ENCODE measurements at places on chromosomes 3 and 15.

DNA sequence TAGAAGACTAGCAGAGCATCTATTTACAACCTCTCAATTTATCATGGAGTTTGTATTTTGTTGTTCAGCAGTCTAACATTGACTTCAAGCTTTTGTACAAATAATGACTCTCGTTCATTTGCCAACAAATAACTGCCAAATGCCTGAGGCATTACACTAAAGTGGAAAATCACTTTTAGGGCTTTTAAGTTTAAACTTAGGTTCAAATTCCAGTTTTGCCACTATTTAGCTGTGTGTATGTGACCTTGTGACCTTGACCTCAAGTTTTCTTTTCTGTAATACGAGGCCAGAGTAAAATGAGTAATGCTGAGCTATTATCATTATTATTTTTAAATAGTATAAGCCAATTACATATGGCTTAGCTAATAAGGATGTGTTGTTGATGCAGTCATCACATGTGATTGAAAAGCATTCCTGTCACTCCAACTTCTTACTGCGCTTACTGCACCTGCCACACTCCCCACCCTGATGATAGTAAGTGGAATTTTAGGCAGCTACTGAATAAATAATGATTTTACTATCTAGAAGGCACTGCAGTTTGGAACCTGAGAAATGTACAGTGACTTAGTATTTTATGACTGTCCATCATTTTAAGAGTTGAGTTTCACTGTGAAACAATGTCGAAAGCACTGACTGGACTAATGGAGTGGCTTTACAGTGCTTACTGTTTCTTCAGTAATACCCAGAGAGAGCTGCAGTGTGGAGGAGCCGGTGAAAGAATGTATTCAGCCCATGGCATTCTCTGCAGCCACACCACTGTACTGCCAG, 16.3 kb downstream of the ARL8B start:
- DNase-seq = no peak

DNA sequence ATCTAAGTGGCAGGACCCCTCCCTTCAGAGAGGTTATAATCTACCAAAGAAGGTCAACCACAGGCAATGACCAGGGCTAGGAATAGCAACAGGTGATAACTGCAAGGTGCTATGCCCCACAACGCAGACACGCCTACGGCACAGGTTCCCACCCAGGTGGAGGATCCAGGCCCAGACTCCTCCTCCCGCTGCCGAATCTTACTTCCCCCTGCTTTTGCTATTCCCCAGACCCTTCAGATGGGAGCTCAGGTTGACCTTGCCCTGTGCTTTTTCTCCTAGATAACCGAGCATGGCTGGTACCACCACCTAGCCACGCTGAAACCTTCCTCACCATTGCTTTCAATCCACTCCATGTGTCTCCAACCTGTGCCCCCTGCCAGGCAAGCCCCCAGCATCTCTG, 142.2 kb upstream of the IGF1R start:
- DNase-seq = no peak

GRCh38 chr15:46222826-46223225, 588.0 kb downstream of the SQOR start:
- DNase-seq = no peak

GRCh38 chr3:64945171-64945729, 257.4 kb upstream of the ADAMTS9 start:
- no peak for DNase-seq

GRCh38 chr3:146470425-146470990, 1.1 kb upstream of the PLSCR2 start:
- no peak for DNase-seq

GRCh38 chr15:29842290-29842689, 20.0 kb upstream of the TJP1 start:
- no peak for DNase-seq

DNA sequence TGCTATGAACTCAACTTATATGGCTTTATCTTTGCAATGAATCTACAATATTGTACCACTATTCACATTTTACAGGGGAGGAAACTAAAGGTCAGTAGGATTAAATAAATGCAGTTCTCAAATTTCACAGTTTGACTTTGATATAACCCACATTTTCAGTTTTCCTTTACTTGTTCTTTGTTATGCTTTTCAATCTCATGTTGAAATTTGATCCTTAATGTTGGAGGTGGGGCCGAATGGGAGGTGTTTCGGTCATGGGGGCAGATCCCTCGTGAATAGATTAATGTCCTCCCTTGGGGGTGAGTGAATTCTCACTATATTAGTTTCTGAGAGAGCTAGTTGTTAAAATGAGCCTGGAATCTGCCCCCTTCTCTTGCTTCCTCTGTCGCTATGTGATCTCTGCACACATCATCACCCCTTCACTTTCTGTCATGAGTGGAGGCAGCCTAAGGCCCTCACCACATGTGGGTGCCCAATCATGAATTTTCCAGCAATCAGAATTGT, 44.7 kb downstream of the CD200 start:
- no peak for DNase-seq

DNA sequence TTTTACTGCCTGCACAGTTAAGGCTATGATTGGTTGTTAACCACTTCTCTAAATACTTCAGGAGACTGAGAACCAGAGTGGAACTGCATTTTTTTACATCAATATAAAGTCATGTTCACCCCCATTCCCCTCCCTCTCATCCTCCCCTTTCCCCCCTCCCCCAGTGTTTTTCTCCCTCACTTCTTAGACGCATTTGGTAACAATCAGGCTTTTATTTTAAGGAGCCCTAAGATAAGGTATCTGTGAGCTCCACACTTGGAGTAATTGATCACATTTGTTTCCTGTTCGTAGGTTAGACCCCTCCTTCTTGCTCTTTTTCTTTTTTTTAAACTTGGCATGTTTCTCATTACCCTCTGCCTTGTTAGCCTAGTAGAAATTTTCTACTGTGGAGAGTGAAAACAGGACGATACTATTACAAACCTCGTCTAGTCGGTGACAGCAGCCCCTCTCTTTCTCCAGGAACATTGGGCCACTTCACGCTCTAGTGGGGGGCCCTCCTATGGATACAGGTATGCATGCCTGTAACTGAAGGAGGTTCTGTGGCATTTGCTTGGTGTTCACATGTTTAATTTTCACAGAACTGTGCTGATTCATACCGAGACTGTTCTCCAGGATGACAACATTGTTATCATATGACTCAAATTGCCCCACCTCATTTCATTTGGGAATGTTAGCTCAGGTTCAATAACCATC, 314.4 kb downstream of the MECOM start:
- no peak for DNase-seq

- no peak for DNase-seq
Measured at GRCh38 chr3:159616234-159616825, 372.3 kb upstream of the IL12A start.

- no peak for DNase-seq
Measured at GRCh38 chr3:127383656-127384179, 95.9 kb upstream of the PRR20G start.

- DNase-seq = no peak
Measured at GRCh38 chr15:41730543-41730942, 43.7 kb upstream of the MAPKBP1 start.

- no peak for DNase-seq
Measured at GRCh38 chr15:69032031-69032430, 17.5 kb downstream of the NOX5 start.

DNA sequence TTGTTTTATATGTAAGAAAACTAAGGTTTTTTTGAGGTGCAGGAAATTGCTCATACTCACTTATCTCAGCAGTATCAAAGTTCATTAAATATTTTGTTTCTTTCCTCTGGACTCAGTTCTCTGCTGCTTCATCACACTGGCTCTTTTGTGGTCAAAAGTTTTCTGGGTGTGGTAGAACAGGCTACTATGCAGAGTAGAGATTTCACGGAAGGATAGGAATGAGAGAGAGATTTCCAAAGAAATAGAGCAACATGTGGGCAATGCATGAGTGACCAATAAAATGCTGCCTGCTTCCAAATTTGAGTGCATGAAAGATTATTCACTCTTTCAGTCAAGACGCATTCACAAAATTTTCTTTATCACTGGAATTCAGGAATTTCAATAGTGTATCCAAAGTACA, 577.3 kb upstream of the SEMA6D start:
- no peak for DNase-seq

- no peak for DNase-seq
Measured at GRCh38 chr3:16243706-16244490, 20.8 kb downstream of the DPH3 start.

DNA sequence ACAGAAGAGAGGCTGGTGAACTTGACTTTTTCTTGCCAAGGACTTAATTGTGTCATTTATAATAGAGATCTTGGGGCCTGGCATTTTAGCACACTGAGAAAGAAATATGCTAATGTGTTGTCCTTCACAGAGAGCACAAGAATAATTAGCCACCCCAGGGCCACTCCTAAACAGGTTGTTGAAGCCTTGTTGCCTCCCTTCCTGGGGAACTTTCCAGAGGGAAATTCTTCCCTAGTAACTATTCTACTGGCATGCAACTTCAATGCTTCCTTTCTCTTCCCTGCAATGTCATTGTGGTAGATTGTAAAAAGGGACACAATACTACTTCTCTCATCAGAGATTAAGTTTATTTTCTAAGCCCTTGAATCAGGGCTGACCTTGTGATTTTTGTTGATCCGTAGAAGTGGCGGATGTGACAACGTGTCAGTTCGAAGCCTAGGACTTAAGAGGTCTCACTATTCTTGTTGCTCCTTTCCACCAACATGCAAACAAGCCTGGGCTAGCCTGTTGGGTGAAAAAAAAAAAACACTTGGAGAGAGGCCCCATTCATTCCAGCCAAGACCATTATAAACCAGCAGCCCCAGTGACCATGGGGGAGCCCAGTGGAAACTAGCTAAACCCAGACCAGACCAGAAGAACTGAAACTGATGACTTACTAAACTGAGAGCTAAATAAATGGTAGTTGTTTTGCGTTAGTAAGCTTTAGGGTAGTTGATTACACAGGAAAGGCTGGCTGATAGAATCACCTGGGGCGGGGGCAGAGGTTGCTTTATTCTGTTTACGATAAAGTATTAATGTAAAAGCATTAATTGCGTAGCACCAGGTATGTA, 287.2 kb downstream of the SHQ1 start:
- DNase-seq = no peak

GRCh38 chr3:99430348-99431134, 207.9 kb upstream of the COL8A1 start:
- DNase-seq = no peak

DNA sequence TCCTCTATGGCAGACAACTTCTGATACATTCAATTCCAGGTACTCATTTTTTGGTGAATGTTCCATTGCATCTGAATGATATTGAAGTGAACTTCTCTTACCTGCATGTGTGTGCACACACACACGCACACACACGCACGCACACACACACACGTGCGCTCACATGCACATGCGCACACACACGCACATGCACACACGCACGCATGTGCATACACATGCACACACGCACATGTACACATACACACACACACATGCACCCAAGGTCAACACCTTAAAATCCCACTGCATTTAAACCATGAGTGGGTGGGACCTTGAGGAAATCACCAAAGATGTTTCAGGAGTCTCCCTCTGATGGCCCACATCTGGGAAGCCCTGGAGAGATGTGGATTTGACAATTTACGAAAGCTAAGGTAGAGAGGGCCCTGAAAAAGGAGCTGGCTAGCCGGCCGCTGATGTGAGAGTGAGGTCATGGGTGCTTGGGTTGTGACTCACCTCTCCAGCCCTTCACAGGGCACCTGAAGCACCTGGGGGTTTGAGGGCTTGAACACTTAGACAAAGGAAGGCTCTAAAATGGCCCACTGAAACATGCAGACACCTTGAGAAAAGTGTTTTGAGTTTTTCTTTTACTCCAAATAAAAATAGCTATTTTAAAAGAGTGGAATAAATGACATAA, 269.1 kb upstream of the LRRFIP2 start:
- DNase-seq = no peak

GRCh38 chr15:45089712-45090373, 24.1 kb downstream of the DUOX2 start:
- DNase-seq = no peak

DNA sequence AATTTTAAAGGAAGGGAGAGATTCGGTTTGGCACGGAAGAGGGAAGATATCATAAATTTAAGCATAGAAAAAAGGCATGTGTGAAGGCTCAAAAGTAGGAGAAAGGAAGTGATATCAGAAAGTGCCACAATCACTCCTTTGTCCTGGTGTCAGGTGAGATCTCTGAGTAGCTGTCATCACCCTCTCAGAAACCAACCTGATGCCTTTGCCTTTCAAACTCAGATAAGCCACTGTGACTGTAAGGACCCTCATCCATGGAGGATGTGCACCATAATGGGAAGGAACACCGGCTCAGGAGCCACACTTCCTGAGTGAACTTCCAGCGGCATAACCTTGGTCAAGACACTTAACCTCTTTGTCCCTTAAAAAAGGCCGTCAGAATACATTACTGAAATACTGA, 318.7 kb upstream of the SEMA6D start:
- DNase-seq = no peak
